Fibroblast of the aortic adventitia (primary cell): ENCODE measurements at places on chromosomes 16 and 17. TPM values are rescaled to one million over a fixed set of nuclear protein-coding genes. Genes with fewer than 3 reads are reported as not detected.

HOXB1 gene
- not detected in 2 replicates for total RNA-seq

MYH8 gene
- not detected in 2 replicates for total RNA-seq

CCL2 gene
- total RNA-seq: 11.1 and 109 TPM in 2 replicates

GCSH gene
- 36.2 and 84.3 TPM in 2 replicates for total RNA-seq

RGS9 gene
- total RNA-seq: 2.5 and 3.0 TPM in 2 replicates

RASL10B gene
- 1.5 and 3.8 TPM in 2 replicates for total RNA-seq

LCAT gene
- total RNA-seq: 2.7 and 5.2 TPM in 2 replicates

MYH3 gene
- total RNA-seq: 0.45 and 1.1 TPM in 2 replicates

TP53TG3B gene
- not detected in 2 replicates for total RNA-seq

VAT1L gene
- total RNA-seq: 4.6 and 12.2 TPM in 2 replicates

DNAAF8 gene
- 1.4 TPM in 1 of 2 replicates, not detected in the other for total RNA-seq

DOC2B gene
- total RNA-seq: not detected in 2 replicates

IL17C gene
- total RNA-seq: not detected in 2 replicates

LGALS3BP gene
- 87.2 and 270 TPM in 2 replicates for total RNA-seq

VPS35L gene
- 67.1 and 67.7 TPM in 2 replicates for total RNA-seq

RGS11 gene
- total RNA-seq: 1.2 and 2.0 TPM in 2 replicates

ZNF19 gene
- total RNA-seq: 3.5 and 14.7 TPM in 2 replicates

ATP2A1 gene
- 0.18 TPM in 1 of 2 replicates, not detected in the other for total RNA-seq

PLLP gene
- under 0.01 TPM in 1 of 2 replicates, not detected in the other for total RNA-seq

ADPRM gene
- total RNA-seq: 9.3 and 18.3 TPM in 2 replicates

NPTX1 gene
- 0.57 and 191 TPM in 2 replicates for total RNA-seq

GNAO1 gene
- total RNA-seq: 0.09 TPM in 1 of 2 replicates, not detected in the other

ZDHHC1 gene
- 7.1 and 7.6 TPM in 2 replicates for total RNA-seq

PIK3R5 gene
- total RNA-seq: not detected in 2 replicates

PRSS8 gene
- not detected in 2 replicates for total RNA-seq

NSRP1 gene
- total RNA-seq: 13.4 and 22.1 TPM in 2 replicates

AIPL1 gene
- total RNA-seq: 0.09 TPM in 1 of 2 replicates, not detected in the other

PDILT gene
- not detected in 2 replicates for total RNA-seq

MT4 gene
- not detected in 2 replicates for total RNA-seq

C16orf89 gene
- total RNA-seq: 1.6 and 4.6 TPM in 2 replicates

TBC1D3B gene
- 0.36 and 3.5 TPM in 2 replicates for total RNA-seq

ZNF423 gene
- total RNA-seq: 7.3 and 13.5 TPM in 2 replicates

PIGQ gene
- total RNA-seq: 20.7 and 29.1 TPM in 2 replicates

CPHXL gene
- total RNA-seq: not detected in 2 replicates

CTRB2 gene
- total RNA-seq: not detected in 2 replicates

KRT15 gene
- 0.63 TPM in 1 of 2 replicates, not detected in the other for total RNA-seq

HSD17B1 gene
- total RNA-seq: 0.99 and 4.7 TPM in 2 replicates

UBE2G1 gene
- total RNA-seq: 39.3 and 52.0 TPM in 2 replicates

JUP gene
- total RNA-seq: 4.7 and 8.9 TPM in 2 replicates

PERCC1 gene
- not detected in 2 replicates for total RNA-seq

TCF25 gene
- total RNA-seq: 163 and 417 TPM in 2 replicates

KIF19 gene
- not detected in 2 replicates for total RNA-seq

TBC1D3L gene
- total RNA-seq: 2.2 and 4.2 TPM in 2 replicates

AMZ2 gene
- 89.7 and 170 TPM in 2 replicates for total RNA-seq

KRT36 gene
- not detected in 2 replicates for total RNA-seq

TMEM92 gene
- 0.09 TPM in 1 of 2 replicates, not detected in the other for total RNA-seq

KCNG4 gene
- not detected in 2 replicates for total RNA-seq

ACAP1 gene
- 0.72 TPM in 1 of 2 replicates, not detected in the other for total RNA-seq

TEX14 gene
- total RNA-seq: not detected in 2 replicates

CBX2 gene
- 0.57 and 0.63 TPM in 2 replicates for total RNA-seq

ELOB gene
- 37.6 and 316 TPM in 2 replicates for total RNA-seq
